ENCODE measurements at places on chromosomes 5 and 9. TPM values are rescaled to one million over a fixed set of nuclear protein-coding genes. Genes with fewer than 3 reads are reported as not detected.

The PCDHA6 gene
- under 0.01 TPM for total RNA-seq

The TEX48 gene
- not detected for total RNA-seq

The GAPVD1 gene
- 42.3 TPM for total RNA-seq

The ITGA2 gene
- 15.7 TPM for total RNA-seq

The TUT7 gene
- total RNA-seq = 24.0 TPM

The GRIA1 gene
- total RNA-seq = 1.0 TPM

The SAXO1 gene
- total RNA-seq = not detected

The GLDC gene
- under 0.01 TPM for total RNA-seq

The LRRC26 gene
- not detected for total RNA-seq

The SPINK13 gene
- not detected for total RNA-seq

The GALNT12 gene
- total RNA-seq = 1.6 TPM

The RMRP gene
- 118,473 TPM for total RNA-seq

The NMUR2 gene
- not detected for total RNA-seq

The LEAP2 gene
- total RNA-seq = 2.1 TPM

Measured in skeletal muscle tissue (tissue), 5 donors.